ENCODE measurements at places on chromosomes 6 and 20. TPM values are rescaled to one million over a fixed set of nuclear protein-coding genes. Genes with fewer than 3 reads are reported as not detected.

BNIP5 gene
- not detected for total RNA-seq

RIMS4 gene
- not detected for total RNA-seq

TRDN gene
- not detected for total RNA-seq

SGK2 gene
- total RNA-seq: 81.1 TPM

DEFB132 gene
- total RNA-seq: 0.15 TPM

NKX2-2 gene
- not detected for total RNA-seq

MSH5 gene
- 5.2 TPM for total RNA-seq

IL17F gene
- total RNA-seq: not detected

CD83 gene
- total RNA-seq: 0.38 TPM

L3MBTL3 gene
- 5.5 TPM for total RNA-seq

RIMS1 gene
- total RNA-seq: not detected

TTK gene
- total RNA-seq: 0.28 TPM

RTEL1 gene
- 13.8 TPM for total RNA-seq

MOXD1 gene
- total RNA-seq: 0.28 TPM

MEI4 gene
- total RNA-seq: 0.10 TPM

GSTA2 gene
- 45.2 TPM for total RNA-seq

GSS gene
- 29.2 TPM for total RNA-seq

All from left lobe of liver (tissue), 2 donors.